ENCODE measurements at places on chromosomes 1 and 21. TPM values are rescaled to one million over a fixed set of nuclear protein-coding genes. Genes with fewer than 3 reads are reported as not detected.

The LENEP gene
- total RNA-seq = 1.1 TPM

The ZC3H12A gene
- total RNA-seq = 15.1 TPM

The KLHDC9 gene
- 0.91 TPM for total RNA-seq

The HCRTR1 gene
- not detected for total RNA-seq

The ERICH3 gene
- not detected for total RNA-seq

The CHODL gene
- total RNA-seq = not detected

The LCE1F gene
- total RNA-seq = not detected

The PPM1J gene
- total RNA-seq = not detected

The TMEM82 gene
- total RNA-seq = not detected

The ITPKB gene
- total RNA-seq = 47.4 TPM

The SSR2 gene
- total RNA-seq = 233 TPM

The SYT6 gene
- not detected for total RNA-seq

The CRYAA gene
- total RNA-seq = not detected

The HUNK gene
- total RNA-seq = 0.21 TPM

The OMA1 gene
- total RNA-seq = 22.3 TPM

The CRABP2 gene
- total RNA-seq = 1.9 TPM

The SLC45A1 gene
- total RNA-seq = not detected

The GPR52 gene
- total RNA-seq = 2.3 TPM

The SRGAP2 gene
- 105 TPM for total RNA-seq

The GPR25 gene
- total RNA-seq = 0.82 TPM

The ELAVL4 gene
- total RNA-seq = not detected

The MAGOH gene
- total RNA-seq = 83.1 TPM

The ANKRD65 gene
- not detected for total RNA-seq

The PSMD4 gene
- total RNA-seq = 194 TPM

The MRPL9 gene
- 111 TPM for total RNA-seq

The NID1 gene
- not detected for total RNA-seq

The S100A7A gene
- not detected for total RNA-seq

The FGR gene
- 0.08 TPM for total RNA-seq

The LCE1D gene
- total RNA-seq = not detected

The CKS1B gene
- total RNA-seq = 151 TPM

The LCE3D gene
- not detected for total RNA-seq

The TPM3 gene
- total RNA-seq = 856 TPM

The SMIM11 gene
- 2.7 TPM for total RNA-seq

The CD34 gene
- not detected for total RNA-seq

The TENT5C gene
- 20.7 TPM for total RNA-seq

The TFF3 gene
- total RNA-seq = not detected

The FCRL4 gene
- not detected for total RNA-seq

The ANGPTL3 gene
- total RNA-seq = not detected

The TSPEAR gene
- not detected for total RNA-seq

The ASCL5 gene
- total RNA-seq = not detected

The CLCNKB gene
- total RNA-seq = not detected

The NR1I3 gene
- not detected for total RNA-seq

The PTPRU gene
- 0.13 TPM for total RNA-seq

The WDTC1 gene
- 24.7 TPM for total RNA-seq
